IMR-90 (cell line): ENCODE measurements at places on chromosomes 2 and 18. TPM values are rescaled to one million over a fixed set of nuclear protein-coding genes. Genes with fewer than 3 reads are reported as not detected.

DNA sequence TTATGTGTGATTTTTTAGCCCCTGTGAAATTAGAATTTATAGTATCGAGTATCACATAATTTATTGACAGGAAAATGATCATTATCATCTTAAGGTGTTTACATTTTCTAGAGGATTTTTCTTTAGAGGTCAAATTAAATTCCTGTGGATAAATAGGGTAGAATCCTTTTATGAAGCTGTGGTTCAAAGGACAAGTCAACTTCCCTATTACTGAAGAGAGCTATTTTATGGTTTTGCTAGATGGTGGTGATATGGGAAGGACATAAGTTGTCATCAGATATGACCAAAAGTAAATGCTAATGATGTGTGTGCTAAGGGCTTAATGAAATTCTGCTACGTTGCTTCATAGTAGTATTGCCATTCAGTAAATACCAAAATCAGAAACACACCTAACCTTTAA lies 80.1 kb downstream of the EML4 start:
- no peak for DNase-seq

DNA sequence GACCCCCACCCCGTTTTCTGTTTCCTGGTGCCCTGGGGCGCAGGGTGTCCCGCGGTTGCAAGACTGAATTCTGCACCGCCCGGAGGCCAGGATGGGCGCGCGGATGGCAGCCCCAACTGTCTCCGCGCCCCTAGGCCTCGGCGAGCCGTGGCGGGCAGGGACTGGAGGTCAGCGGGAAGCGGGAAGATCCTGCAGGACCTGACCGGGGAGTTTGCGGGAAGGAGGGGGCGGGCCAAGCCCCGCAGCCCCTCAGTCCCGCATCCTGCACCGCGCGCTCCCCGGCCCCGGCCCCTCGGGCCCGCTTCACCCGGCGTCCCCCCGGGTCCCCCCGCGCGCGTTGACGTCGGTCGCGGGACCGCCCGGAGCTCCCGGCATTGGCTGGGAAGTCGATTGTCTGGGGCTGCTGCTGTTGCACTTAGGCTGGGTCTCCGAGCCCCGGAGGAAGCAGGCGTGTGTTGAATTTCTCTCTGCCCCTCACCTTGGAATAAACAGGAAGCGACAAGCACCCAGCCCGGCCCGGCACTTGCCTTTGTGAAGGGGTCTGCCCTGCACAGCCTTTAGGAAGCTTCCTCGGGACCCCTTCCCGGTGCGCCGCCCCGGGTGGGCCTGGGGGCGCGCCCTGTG lies at the start of gene LDLRAD4:
Gene LDLRAD4, plus strand, starts transcription at position 393 of the 624 bp plus-strand sequence.
- no peak for DNase-seq

- no peak for DNase-seq
Measured at GRCh38 chr2:238988105-238988504, 140.2 kb downstream of the TWIST2 start.

- no peak for DNase-seq
Measured at GRCh38 chr2:200735061-200735460, 76.6 kb upstream of the BZW1 start.

- no peak for DNase-seq
Measured at GRCh38 chr2:171141320-171141719, 19.4 kb downstream of the TLK1 start.

DNA sequence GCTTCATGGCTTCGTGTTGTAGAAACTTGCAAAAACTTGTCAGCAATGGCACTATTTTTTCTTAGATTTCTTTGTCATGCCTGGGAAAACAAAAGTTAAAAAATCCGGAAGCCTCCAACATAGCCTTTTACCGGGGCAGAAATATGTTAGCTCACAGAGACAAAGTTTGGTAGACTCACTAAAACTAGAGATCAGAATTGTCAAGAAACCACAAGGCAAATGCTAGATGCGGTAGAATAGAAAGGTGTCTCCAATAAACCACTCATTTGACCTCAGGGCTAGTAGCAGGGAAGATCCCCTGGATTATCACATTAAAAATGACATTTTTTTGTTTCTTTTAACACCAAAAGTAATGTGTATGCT lies 405 bp downstream of the CASP10 start:
- DNase-seq: no peak

GRCh38 chr2:48313036-48313877 lies 216.7 kb upstream of the STON1 start:
- no peak for DNase-seq

GRCh38 chr2:229920011-229920641 lies 1.7 kb downstream of the TRIP12 start:
- no peak for DNase-seq

DNA sequence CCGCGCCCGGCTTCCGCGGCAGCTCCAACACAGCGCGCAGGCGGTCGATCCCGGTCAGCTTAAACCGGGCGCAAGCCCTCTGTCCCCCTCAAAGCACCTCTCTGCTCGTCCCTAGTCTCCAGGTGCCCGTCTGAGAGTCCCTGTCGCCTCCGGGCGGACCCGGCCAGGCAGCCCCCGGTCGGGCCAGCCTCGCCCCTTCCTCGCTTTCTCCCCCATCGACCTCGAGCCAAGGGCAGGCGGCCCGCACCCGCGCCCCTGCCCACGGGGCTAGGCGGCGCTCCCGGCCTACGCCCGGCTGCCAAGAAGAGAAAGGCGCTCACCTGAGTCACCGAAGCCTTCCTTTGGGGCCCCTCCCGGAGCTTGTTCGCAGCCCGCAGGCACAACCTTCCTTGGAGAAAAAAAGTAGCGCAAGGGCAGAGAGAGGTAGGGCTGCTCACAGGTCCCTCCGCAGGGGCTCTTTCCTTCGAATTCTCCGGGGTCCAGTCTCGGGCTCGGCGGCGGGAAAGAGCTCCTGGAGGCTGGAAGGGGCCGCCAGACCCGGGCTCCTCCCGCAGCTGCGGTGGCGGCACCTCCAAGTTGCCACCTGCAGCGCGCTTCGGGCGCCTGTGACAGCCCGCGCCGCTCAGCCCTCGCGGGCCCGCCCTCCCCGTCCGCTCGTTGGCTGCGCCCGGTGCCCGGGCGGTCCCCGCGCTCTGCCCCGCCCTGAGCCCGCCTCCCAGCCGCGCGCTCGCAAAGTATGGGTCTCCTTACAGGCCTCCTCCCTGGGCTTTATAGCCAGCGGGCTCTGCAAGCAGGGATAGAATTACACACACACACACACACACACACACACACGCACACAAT lies 86.5 kb upstream of the EPB41L3 start:
- DNase-seq: peak; percentile 41

DNA sequence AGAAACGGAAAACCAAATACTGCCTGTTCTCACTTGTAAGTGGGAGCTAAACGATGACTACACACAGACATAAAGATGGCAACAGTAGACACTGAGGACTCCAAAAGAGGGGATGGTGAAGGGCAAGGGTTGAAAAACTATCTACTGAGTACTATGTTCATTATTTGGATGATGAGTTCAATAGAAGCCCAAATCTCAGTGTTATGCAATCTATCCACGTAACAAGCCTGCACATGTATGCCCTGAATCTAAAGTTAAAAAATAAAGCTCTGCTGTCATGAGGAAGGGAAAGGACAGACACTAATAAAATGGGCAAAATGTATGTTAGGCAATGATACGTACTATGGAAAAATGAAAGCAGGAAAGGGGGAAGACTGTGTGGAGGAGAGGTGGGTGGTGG lies 376.0 kb downstream of the TGIF1 start:
- DNase-seq: no peak

Gene LYPD1
- total RNA-seq: 79.7 and 87.6 TPM in 2 replicates

Gene PDE1A
- 0.83 and 0.90 TPM in 2 replicates for total RNA-seq

Gene TSHZ1
- 9.2 and 10.0 TPM in 2 replicates for total RNA-seq

Gene BBS5
- 1.4 and 1.9 TPM in 2 replicates for total RNA-seq

Gene IL1B
- 3.0 and 3.6 TPM in 2 replicates for total RNA-seq
